MG63 (cell line): ENCODE measurements at places on chromosomes 6 and 20. TPM values are rescaled to one million over a fixed set of nuclear protein-coding genes. Genes with fewer than 3 reads are reported as not detected.

DNA sequence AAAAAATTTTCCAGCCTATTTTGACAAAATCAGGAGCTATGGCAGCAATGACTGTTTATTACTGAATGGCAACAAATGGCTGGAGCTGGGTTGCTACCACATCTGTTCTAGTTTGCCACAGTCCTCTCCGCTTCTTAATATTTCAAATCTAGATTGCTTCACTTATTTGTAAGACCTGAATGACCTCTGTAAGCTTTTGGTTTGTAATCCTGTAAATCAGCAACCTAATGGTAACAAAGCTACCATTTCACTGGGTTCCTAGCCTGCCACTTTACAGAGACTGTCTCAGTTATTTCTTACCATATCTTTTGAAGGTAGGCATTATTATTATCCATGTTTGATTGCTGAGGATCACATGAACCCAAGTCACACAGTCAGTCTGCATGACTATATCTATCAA, 15.4 kb downstream of the ZNFX1 start:
- DNase-seq = no peak

GRCh38 chr20:17966432-17967310, 1.9 kb downstream of the SNX5 start:
- no peak for DNase-seq

GRCh38 chr6:21767891-21768648, 174.5 kb downstream of the SOX4 start:
- no peak for DNase-seq

The GPR63 gene
- total RNA-seq = 0.03 and 0.10 TPM in 2 replicates

GRCh38 chr20:44609006-44609515, 26.7 kb downstream of the PKIG start:
- no peak for DNase-seq

- DNase-seq = no peak
Measured at GRCh38 chr6:144162977-144163376, 12.7 kb downstream of the STX11 start.

- DNase-seq = no peak
Measured at GRCh38 chr6:14921170-14921569, 324.7 kb upstream of the JARID2 start.

- no peak for DNase-seq
Measured at GRCh38 chr6:44696099-44696498, 308.6 kb downstream of the CDC5L start.

The GSTA2 gene
- 0.63 TPM in 1 of 2 replicates, not detected in the other for total RNA-seq

GRCh38 chr6:157339432-157339831, 16.1 kb upstream of the TMEM242 start:
- DNase-seq = no peak

DNA sequence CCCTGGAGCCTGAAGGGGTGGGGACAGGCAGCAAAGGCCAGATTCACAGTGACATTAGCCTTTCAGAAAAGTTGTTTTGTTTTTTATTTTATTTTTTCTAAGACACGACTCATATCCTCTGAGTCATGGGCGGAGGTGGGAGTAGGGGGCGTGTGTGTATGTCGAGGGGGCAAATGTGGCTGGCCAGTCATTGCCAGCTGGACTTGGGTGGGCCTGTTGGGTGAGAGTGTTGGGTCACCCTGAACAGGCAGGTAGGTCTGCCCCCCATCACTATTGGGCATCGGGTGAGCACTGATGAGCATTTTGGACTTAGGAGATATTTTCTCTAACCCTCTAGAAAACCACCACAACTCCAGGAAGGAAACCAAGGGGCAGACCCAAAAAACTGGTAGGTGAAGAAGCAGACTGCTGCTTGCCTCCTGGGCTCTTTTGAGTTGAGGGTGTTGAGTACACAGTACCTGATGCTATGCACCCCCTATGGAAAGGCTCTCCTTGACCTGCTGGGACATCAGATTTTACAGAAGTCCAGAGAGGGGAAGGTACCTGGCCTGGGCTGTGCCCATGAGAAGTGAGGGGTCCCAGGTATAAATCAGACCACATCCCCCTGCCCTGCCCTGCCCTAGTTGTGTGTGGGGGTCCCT, 5.6 kb downstream of the SMIM29 start:
- DNase-seq = peak; percentile 22

The DLK2 gene
- 1.5 TPM in 1 of 2 replicates, not detected in the other for total RNA-seq

- DNase-seq = no peak
Measured at GRCh38 chr6:133814238-133814637, 74.7 kb upstream of the TCF21 start.

- peak; percentile 92 for DNase-seq
Measured at GRCh38 chr6:52389626-52390360, 27.8 kb downstream of the PAQR8 start.

The TOX2 gene
- 0.89 TPM in 1 of 2 replicates, not detected in the other for total RNA-seq

- peak; percentile 11 for DNase-seq
Measured at GRCh38 chr6:99613705-99614429, 7.2 kb downstream of the PRDM13 start.

The COL21A1 gene
- not detected in 2 replicates for total RNA-seq

DNA sequence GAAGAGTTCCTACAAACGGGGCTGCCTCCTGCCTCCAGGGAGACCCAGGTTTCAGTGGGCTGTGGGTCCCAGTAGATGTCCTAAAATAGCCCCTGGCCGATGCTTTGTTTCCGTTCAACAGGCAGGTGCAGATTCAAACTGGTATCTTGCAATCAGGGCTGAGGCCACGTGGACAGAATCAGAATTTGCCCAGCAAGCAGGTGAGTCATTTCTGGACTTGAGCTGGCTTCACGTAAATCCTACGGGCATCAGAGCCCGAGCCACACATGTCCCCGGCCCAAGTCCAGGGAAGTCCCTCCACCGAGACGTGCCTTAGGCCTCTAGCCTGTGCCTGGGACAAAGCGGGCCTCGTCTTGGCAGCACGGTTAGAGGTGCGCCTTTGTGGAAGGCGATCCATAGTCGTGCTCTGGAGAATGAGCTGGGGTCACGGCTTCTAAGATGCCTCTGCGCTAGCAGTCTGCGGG, 101.6 kb upstream of the FRMD1 start:
- no peak for DNase-seq

GRCh38 chr20:4811661-4812181, 90.0 kb downstream of the PRND start:
- DNase-seq = no peak

GRCh38 chr20:50304501-50304856, 113.8 kb downstream of the CEBPB start:
- peak; percentile 64 for DNase-seq

DNA sequence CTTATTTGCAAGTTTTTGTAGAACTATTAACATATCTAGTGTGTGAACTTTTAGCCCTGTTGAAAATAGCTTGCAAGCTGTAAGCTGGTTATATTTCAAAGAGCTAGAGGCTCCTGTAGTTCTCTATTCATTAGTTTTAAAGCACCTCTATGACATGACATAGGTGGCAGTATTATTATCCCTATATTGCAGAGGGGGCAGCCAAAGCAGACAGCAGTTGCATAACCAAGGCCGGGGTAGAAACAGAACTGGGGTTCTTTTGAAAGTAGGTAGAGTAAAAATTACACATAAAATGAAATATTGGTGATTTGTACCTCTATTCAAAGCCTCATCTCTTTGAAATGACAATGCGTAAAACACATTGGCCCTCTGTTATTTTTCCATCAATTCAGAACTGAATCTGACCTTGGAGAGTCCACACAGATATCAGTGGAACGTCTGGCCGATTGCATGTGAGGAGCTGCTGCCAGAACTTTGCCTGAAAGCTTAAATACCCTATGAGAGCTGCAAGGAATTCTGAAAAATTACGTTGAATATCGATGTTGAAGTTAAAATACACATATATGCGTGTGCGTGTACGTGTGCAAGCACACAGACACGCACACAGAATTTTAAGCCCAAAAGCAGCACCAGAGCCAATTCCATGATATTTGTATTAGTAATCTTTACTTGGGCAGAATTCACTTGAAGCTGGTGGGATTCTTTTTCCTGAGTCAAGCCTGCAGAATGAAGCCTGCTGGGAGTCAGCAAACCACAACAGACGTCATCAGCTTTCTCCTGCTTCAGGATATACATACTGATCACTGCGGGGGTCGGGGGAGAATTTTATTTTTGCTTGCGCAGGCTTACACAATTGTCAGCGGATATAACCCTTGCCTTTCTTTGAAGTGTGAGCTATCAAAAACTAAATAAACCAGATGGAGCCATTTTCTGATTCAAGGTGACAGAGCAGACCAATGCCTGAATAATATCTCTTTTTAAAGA, 163.2 kb downstream of the PDE7B start:
- DNase-seq = peak; percentile 95

- no peak for DNase-seq
Measured at GRCh38 chr6:77930952-77931351, 278.1 kb downstream of the MEI4 start.

The VSTM2L gene
- 0.81 and 4.0 TPM in 2 replicates for total RNA-seq

The DEFB124 gene
- total RNA-seq = not detected in 2 replicates

The AKAP12 gene
- total RNA-seq = 5.7 and 7.9 TPM in 2 replicates

- DNase-seq = no peak
Measured at GRCh38 chr6:150765067-150765764, 100.3 kb upstream of the MTHFD1L start.

DNA sequence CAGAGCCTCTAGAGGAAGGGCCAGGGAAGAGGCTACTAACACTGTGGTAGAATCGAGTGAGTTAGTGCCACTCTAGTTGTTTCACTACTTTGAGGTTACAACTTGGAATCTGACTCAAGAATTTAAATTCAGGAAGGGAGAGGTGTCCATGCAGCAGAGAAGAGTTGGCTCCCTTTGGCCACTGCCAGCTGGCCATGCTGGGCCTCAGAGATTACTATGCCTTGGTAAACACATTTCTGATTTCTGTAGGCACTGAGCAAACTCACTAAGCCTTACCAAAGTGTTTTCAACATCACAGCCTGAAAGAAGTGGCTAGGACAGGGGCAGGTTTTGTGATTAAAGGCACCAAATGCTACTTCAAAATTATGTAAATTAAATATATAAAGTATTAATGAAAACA, 61.9 kb downstream of the ZHX3 start:
- DNase-seq = no peak

- DNase-seq = no peak
Measured at GRCh38 chr20:37777988-37778659, 84.3 kb downstream of the CTNNBL1 start.

The DHX16 gene
- 16.6 and 24.2 TPM in 2 replicates for total RNA-seq

The GLP1R gene
- not detected in 2 replicates for total RNA-seq

- peak; percentile 98 for DNase-seq
Measured at GRCh38 chr6:7974938-7975763, 64.6 kb upstream of the TXNDC5 start.

The AKIRIN2 gene
- total RNA-seq = 11.4 and 19.5 TPM in 2 replicates

DNA sequence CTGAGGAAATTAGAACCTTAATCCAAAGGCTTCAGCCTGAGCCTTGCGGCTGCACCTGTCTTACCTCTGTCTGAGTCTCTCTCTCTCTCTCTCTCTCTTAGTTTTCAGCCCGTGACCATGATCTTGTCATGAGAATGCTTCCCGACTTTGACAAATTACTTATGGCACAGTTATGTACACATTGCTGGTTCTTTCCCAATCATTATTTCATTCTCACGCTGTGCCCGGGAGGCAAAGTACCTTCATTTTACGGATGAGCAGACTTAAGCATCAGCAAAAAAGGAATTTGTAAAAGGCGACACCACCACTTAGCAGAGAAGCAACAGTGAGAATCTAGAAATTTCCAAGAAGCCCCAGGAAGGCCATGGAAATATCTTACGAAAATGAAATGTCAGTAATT, 54.6 kb downstream of the GMPR start:
- DNase-seq = no peak

GRCh38 chr6:34519971-34520644, 36.0 kb downstream of the SPDEF start:
- DNase-seq = no peak

DNA sequence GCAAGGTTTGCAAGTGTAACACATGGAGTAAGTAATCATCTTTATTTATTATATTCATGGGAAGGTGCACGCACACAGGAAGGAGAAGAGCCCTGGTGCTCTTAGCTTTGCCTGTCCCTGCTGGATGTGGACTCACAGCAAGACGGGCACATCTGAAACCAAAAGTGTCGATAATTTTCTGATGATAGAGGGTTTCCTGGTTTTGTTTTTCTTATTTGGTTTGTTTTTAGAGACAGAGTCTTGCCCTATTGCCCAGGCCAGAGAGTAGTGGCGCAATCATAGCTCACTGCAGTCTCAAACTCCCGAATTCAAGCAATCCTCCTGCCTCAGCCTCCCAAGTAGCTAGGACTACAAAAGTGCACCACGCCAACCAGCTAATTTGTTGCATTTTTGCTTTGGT, 7.8 kb upstream of the KHDC1L start:
- DNase-seq = no peak

- DNase-seq = no peak
Measured at GRCh38 chr6:31689249-31690110, 8.6 kb upstream of the LY6G5C start.

DNA sequence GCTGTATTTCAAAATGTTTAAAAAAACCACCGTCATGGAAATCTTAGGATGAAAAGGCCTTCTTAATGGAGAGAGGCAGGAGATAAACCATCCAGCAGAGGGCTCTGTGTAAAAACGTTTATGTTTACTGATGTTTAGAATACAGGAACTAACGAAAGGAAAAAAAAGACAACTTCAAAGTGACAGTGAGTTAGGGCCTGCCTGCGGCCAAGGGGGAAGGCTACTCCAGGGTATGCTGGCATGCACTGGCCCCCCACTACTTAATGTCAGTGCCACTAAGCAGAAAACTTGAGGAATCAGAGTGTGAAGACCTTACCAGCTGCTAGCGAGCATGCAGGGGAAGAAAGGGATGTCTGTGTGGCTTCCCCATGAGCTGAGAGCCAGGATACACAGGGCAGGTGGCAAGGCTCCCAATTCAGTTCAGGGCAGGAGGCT, 47.7 kb downstream of the AKAP7 start:
- DNase-seq = no peak

- no peak for DNase-seq
Measured at GRCh38 chr6:16670183-16670582, 91.1 kb downstream of the ATXN1 start.

GRCh38 chr6:133977983-133978895, 25.2 kb downstream of the TBPL1 start:
- peak; percentile 15 for DNase-seq

- DNase-seq = no peak
Measured at GRCh38 chr6:150661216-150662007, 61.7 kb downstream of the PLEKHG1 start.

DNA sequence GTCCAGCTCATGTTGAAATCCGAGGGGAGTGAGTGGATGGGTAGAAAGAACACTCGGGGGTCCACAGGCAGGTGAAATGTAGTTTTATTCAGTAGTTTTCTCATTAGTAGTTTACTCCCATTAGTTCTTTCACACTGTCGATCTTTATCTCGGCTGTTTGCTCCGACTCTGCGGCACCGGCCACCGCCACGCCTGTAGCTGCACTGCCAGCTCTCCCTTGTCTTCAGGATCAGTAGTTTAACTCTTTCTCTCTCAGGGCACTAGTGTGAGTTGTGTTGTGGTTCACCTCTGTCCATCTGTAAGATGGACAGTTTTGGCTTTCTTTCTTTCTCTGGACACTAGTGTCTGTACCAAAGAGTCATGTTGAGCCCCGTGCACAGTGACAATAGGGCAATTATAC, 195.7 kb downstream of the LMBRD1 start:
- no peak for DNase-seq

- DNase-seq = no peak
Measured at GRCh38 chr6:100987556-100987955, 106.4 kb upstream of the ASCC3 start.

- DNase-seq = no peak
Measured at GRCh38 chr6:147384737-147385710, 123.5 kb upstream of the SAMD5 start.

- peak; percentile 95 for DNase-seq
Measured at GRCh38 chr20:53621482-53622246, 28.0 kb upstream of the ZNF217 start.

The RUNX2 gene
- 0.13 and 0.39 TPM in 2 replicates for total RNA-seq

- no peak for DNase-seq
Measured at GRCh38 chr6:168190646-168191443, 111.8 kb upstream of the FRMD1 start.
